Ascending aorta (tissue), 2 donors: ENCODE measurements at places on chromosomes 3 and 15.

DNA sequence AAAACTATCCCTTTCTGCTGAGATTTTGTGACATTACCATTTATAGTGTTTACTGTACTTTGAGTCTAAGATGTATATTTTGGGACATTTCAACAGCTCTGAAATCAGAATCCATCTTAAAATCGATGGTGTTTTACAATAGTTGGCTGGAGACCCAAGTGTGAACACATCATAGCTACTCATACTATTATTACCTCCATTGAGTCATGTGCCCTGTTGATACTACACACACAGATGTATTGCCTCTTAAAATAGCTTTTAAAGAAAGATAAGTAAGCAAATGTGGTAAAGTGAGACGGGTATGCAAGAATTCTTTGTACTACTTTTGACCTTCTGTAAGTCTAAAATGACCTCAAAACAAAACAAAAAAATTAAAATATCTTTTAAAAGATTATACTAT, 6.7 kb downstream of the LMOD3 start:
- no peaks in the 10 kb centered on the region for H3K27me3 ChIP-seq
- H3K27ac ChIP-seq: no peak overlapping the region
- DNase-seq: no peak
- no peaks in the 10 kb centered on the region for H3K36me3 ChIP-seq

GRCh38 chr15:81091889-81092558, 42.0 kb upstream of the CFAP161 start:
- H3K4me1 ChIP-seq: no peaks in the 10 kb centered on the region
- H3K27ac ChIP-seq: no peak overlapping the region
- H3K4me3 ChIP-seq: no peak overlapping the region
- H3K36me3 ChIP-seq: no peaks in the 10 kb centered on the region
- no peak for DNase-seq

- peaks cover 11% of the 10 kb centered on the region for H3K4me1 ChIP-seq
- no peaks in the 10 kb centered on the region for H3K27me3 ChIP-seq
- H3K27ac ChIP-seq: peak overlapping the region; percentile 24
- DNase-seq: no peak
- peaks cover 13% of the 10 kb centered on the region for H3K36me3 ChIP-seq
Observed at GRCh38 chr15:85676342-85677098, 118.2 kb downstream of the KLHL25 start.

DNA sequence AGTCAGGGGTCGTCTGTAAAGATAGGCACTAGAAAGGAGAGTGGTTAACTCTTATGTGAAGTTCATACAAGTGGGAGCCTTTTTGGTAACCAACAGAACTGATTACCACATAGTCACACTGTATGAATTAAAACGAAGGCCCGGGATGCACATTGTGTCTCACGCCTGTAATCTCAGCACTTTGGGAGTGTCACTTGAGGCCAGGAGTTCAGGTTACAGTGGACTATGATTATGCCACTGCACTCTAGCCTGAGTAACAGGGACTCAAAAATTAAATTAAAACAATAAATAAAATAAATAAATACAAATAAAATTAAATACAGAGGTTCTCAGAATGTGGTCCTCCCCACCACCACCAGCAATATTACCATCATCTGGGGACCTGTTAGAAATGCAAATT, 467 bp downstream of the DNAAF4 start:
- no peaks in the 10 kb centered on the region for H3K4me1 ChIP-seq
- DNase-seq: no peak
- no peak overlapping the region for H3K4me3 ChIP-seq
- H3K27ac ChIP-seq: no peak overlapping the region
- no peaks in the 10 kb centered on the region for H3K27me3 ChIP-seq
- H3K36me3 ChIP-seq: no peaks in the 10 kb centered on the region

- no peaks in the 10 kb centered on the region for H3K27me3 ChIP-seq
- no peak within 1 kb of the TSS for H3K27ac ChIP-seq
- H3K4me1 ChIP-seq: peaks cover 3% of the 10 kb centered on the region
- no peaks in the 10 kb centered on the region for H3K36me3 ChIP-seq
- no peak for DNase-seq
Observed at GRCh38 chr15:65377976-65378366, at the start of gene IGDCC3. IGDCC3 (minus strand) TSS chr15:65378002; CDS start chr15:65377788, 214 bp downstream.

DNA sequence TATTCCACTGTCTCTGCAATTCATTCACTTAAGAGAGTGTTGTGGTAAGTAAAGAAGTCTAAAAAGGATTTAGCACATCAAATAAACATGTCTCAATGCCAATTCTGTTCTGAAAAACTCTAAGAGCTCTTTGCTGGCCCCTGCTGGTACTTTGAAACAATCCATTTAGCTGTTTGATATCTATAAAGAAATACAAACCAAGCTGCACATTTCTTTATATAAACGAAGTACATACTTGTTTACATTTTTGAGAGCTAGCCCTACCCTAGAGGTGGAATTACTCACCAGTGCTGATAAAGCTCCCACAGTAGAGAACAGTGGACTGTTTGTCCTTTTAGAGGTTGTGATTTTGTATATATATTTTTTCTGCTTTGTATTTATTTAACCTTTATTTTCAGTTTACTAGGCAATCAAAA, 75.5 kb downstream of the NEDD4 start:
- DNase-seq: no peak
- no peaks in the 10 kb centered on the region for H3K36me3 ChIP-seq
- H3K4me1 ChIP-seq: no peaks in the 10 kb centered on the region
- H3K27me3 ChIP-seq: no peaks in the 10 kb centered on the region

GRCh38 chr3:121662742-121663141, 2.0 kb upstream of the HCLS1 start:
- no peak overlapping the region for H3K27ac ChIP-seq
- H3K4me1 ChIP-seq: no peaks in the 10 kb centered on the region
- H3K36me3 ChIP-seq: peaks cover 40% of the 10 kb centered on the region
- no peak overlapping the region for H3K4me3 ChIP-seq

GRCh38 chr3:60384341-60384740, 866.9 kb downstream of the FHIT start:
- H3K27me3 ChIP-seq: no peaks in the 10 kb centered on the region
- H3K36me3 ChIP-seq: no peaks in the 10 kb centered on the region
- no peak overlapping the region for H3K27ac ChIP-seq
- H3K4me1 ChIP-seq: no peaks in the 10 kb centered on the region
- no peak for DNase-seq
- no peak overlapping the region for H3K4me3 ChIP-seq

DNA sequence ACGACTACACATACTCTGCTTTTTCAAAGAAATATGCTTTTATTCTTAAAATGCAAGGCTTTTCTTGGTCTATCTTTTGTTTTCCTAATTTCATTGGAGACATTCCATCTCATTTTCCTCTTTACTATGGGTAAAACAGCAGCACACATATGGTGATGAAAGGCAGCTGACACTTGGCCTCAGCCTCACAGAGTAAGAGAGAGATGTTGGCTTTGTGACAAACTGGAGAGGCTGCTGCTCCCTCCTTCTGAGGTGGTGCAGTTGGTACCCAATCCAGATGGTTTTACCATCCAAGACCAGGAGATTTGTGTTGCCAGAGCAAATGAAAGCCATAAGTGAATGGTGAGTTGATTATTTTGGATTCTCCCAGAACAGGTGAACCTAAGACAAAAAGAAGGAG, 13.2 kb upstream of the SLC2A2 start:
- H3K4me1 ChIP-seq: no peaks in the 10 kb centered on the region
- no peaks in the 10 kb centered on the region for H3K36me3 ChIP-seq
- no peaks in the 10 kb centered on the region for H3K27me3 ChIP-seq
- no peak for DNase-seq
- no peak overlapping the region for H3K4me3 ChIP-seq
- H3K27ac ChIP-seq: no peak overlapping the region

- H3K36me3 ChIP-seq: no peaks in the 10 kb centered on the region
- DNase-seq: no peak
- no peaks in the 10 kb centered on the region for H3K27me3 ChIP-seq
- H3K27ac ChIP-seq: no peak overlapping the region
- no peak overlapping the region for H3K4me3 ChIP-seq
Observed at GRCh38 chr15:80641384-80641783, 53.7 kb upstream of the ABHD17C start.

DNA sequence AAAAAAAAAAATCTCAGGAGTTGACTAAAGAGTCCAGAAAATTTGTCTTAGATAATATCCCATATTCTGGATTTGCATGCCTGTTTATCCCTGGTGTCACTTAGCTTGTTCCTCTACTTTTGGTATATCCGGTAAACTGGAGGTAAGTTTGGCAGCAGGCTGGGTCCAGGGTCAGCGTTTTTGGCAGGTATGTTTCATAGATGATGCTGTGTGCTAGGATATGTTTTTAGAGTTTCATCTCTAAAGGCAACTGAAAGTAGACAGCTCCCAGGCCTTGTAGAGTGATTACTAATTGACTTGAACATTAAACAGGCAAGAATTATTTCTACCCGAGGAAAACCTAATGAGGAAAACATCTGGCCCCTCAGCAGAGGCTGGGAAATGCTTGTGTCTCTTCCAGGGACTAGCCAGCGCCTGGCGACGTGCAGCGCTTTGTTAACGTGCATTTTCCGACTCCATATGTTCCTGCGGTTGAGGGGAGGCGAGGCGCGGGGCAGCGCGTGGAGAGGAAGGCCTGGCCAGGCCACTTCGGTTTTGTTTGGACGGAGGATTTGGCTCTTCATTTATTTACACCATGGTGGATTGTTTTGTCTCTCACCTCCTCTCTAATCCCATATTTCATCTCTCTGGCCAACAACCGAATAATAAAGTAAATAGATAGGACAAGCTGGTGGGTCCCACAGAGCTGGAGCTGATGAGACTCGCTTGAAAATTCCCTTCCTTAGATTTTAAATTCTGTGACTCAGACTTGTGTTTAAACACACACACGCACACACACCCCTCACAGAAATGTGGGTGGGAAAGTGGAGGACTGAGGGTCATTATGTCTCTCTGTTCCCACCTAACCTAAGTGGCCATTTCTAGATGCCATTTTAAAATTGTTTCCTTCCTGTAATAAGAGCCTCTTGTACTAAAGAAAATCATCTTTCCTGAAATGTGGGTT, 65.3 kb downstream of the ASB7 start:
- no peak for DNase-seq
- H3K4me3 ChIP-seq: no peak overlapping the region
- no peaks in the 10 kb centered on the region for H3K36me3 ChIP-seq
- H3K4me1 ChIP-seq: no peaks in the 10 kb centered on the region
- no peaks in the 10 kb centered on the region for H3K27me3 ChIP-seq

DNA sequence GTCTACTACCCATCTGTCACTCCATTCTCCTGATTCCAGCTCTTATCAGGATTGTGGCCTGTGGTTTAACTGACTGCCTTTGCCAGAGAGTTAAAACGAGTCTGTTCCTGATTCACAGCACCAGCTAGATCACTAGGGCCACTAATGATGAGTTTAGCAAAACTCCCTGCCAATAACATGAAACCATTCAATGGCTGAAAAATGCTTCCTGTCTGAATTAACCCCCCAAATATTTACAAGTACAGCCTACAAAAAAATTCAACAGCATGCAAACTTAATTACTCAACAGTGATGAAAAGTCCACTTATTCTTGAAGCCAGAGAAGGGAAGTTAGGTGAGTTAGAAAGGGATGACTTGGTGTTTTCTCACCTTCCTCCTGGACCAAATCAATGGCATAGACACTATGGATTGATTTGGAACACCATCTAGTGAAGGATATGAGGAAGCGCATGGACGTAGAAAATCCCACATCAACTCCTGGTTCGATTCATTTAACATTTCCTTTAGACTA, 141.4 kb downstream of the TGFBR2 start:
- no peak overlapping the region for H3K4me3 ChIP-seq
- no peak for DNase-seq
- no peaks in the 10 kb centered on the region for H3K4me1 ChIP-seq
- no peak overlapping the region for H3K27ac ChIP-seq

- H3K27me3 ChIP-seq: no peaks in the 10 kb centered on the region
- H3K4me1 ChIP-seq: no peaks in the 10 kb centered on the region
- no peak overlapping the region for H3K4me3 ChIP-seq
- no peak for DNase-seq
- no peak overlapping the region for H3K27ac ChIP-seq
Observed at GRCh38 chr15:88995449-88995848, 82.3 kb upstream of the MFGE8 start.

- H3K4me1 ChIP-seq: no peaks in the 10 kb centered on the region
- no peaks in the 10 kb centered on the region for H3K27me3 ChIP-seq
- DNase-seq: no peak
- H3K4me3 ChIP-seq: no peak overlapping the region
- no peaks in the 10 kb centered on the region for H3K36me3 ChIP-seq
Observed at GRCh38 chr3:137150825-137151224, 193.0 kb downstream of the IL20RB start.

GRCh38 chr3:121951291-121951919, 57.2 kb downstream of the SLC15A2 start:
- H3K4me3 ChIP-seq: no peak overlapping the region
- no peaks in the 10 kb centered on the region for H3K4me1 ChIP-seq
- DNase-seq: no peak

- no peaks in the 10 kb centered on the region for H3K27me3 ChIP-seq
- DNase-seq: no peak
- H3K4me1 ChIP-seq: peaks cover 22% of the 10 kb centered on the region
- H3K4me3 ChIP-seq: no peak overlapping the region
Observed at GRCh38 chr15:68465861-68466560, 34.0 kb upstream of the ITGA11 start.

- H3K27ac ChIP-seq: no peak overlapping the region
- H3K36me3 ChIP-seq: no peaks in the 10 kb centered on the region
- DNase-seq: peak; percentile 40
- no peaks in the 10 kb centered on the region for H3K27me3 ChIP-seq
- H3K4me1 ChIP-seq: peaks cover 9% of the 10 kb centered on the region
Observed at GRCh38 chr3:38650248-38650951, 913 bp upstream of the SCN5A start.

DNA sequence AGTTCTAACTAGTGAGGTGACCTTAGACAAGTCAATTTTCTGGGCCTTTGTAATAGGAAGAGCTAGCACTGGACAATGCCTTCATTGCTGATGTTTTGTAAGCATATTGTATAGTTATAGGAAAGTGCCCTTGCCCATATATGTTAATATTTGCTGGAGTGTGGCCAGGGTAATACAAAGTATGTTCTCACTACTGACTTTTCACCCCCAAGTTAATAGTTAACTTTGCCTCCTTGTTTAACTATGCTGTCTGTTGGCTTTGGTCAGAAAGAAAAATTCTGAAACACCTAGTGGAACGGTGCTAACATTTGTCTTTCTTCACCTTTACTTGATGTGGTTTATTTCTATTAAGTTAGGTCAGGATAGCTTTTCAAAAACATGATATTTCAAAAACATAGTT, 287.4 kb upstream of the CTNNB1 start:
- H3K4me1 ChIP-seq: no peaks in the 10 kb centered on the region
- H3K27me3 ChIP-seq: no peaks in the 10 kb centered on the region
- no peaks in the 10 kb centered on the region for H3K36me3 ChIP-seq
- no peak for DNase-seq
- no peak overlapping the region for H3K4me3 ChIP-seq
- no peak overlapping the region for H3K27ac ChIP-seq

DNA sequence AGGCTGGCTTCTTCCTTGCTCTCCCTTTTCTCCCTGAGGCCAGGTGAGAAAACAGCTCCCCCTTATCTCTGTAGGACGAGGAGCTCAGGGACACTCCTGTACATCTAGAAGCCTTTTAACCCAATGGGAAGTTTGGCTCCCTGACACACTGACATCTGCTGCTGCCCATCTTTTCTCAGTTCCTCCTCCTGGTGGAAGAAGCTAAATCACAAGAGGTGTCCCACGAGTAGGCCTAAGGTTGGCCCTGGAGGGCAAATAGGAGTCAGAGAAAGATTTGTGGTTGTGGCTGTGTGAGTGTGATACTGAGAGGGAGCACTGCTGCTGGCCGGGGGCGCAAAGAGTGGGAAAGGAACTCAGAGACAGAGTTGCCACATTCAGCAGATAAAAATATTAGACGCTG, 49.5 kb downstream of the ARHGAP31 start:
- H3K27me3 ChIP-seq: no peaks in the 10 kb centered on the region
- H3K36me3 ChIP-seq: no peaks in the 10 kb centered on the region
- DNase-seq: no peak
- H3K4me3 ChIP-seq: no peak overlapping the region
- no peak overlapping the region for H3K27ac ChIP-seq
